ENCODE measurements at places on chromosomes 16 and 17.
A peak's percentile ranks its signal among the peaks of the same experiment; 100 is the strongest.

DNA sequence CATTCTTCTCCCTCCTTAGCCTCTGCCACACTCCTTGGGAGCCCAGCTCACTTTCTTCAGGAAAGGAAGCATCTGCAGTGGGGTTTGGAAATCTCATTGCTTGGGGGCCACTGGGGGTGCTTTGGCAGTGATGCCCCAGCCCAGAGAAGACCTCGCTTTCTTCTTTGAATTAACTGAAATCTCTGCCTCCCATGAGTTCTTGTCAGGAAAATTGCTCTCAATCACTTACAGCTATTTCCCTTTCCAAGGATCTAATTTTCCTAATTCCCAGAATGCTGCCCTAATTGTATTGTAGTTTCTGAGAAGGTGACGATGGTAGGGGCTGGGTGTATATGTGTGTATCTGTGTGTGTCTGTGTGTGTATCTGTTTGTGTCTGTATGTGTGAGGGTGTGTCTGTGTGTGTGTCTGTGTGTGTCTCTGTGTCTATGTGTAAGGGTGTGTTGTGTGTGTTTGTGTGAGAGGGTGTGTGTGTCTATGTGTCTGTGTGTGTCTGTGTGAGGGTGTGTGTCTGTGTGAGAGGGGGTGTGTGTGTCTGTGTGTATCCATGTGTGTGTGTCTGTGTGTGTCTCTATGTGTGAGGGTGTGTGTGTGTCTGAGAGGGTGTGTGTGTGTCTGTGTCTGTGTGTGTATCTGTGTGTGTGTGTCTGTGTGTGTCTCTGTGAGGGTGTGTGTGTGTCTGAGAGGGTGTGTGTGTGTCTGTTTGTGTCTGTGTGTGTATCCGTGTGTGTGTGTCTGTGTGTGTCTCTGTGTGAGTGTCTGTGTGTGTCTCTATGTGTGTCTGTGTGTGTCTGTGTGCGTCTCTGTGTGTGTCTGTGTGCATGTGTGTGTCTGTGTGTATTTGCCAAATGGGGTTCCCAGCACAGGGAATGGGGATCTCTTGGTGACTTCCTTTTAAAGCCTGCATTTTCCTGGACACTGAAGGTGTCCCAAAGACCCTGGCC, 83.5 kb upstream of the DNAJA2 start:
- DNase-seq = no peak

DNA sequence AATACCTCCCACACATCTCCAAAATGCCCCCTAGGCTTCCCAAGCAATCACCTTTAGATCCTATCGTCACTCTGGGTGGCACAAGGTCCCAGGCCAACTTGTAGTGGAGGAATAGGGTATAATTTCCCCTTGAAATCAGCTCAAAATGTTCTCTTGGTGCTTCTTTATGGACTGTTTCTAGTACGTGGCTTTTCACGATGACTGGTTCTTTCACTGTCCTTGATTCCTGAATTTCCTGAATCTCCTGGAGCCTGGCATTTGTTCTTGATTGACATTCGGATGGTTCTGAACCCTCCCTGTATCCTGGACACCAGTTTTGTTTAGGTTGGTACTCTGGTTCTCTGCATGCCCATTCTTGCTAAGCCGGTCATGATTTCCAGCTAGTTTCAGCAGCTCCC, 6.9 kb upstream of the VPS53 start:
- DNase-seq = no peak

- peak; percentile 21 for DNase-seq
Measured at GRCh38 chr17:33639103-33639880, 346.2 kb upstream of the ASIC2 start.

DNA sequence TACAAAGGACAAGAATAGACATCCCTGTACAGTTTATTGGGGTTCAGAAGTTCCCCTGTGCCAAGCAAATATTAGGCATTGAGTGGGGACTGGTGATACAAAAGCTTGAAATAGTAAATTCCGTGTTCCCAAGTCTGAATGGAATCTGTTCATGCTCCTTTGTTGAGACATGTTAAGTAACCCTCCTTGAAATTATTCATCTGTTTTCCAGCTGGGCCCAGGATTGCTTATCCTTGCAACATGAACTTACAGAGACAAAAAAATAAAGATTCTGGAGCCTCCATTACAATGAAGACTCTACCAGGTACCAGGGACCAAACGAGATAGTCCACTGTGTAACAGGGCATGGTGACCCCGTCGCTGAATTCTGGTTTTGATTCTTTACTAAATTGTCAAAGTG, 6.1 kb upstream of the CCL8 start:
- no peak for DNase-seq

GRCh38 chr17:48642059-48642842, 16.1 kb upstream of the HOXB9 start:
- DNase-seq = no peak

DNA sequence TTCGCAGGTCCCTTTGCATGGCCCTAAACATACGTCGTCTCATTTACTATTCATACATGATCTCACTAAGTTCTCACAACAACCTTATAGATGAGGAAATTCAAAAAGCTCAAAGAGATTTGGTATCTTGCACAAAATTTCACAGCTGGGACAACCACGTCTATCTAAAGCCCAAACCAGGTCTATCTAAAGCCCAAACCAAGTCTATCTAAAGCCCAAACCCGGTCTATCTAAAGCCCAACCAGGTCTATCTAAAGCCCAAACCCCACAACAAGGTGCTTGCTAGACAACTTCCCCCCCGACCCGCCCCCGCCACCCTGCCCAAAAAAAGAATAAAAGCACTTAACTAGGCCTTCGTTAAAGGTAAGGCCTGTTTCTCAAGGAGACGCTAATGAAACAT, 174.9 kb downstream of the VPS53 start:
- DNase-seq = no peak

GRCh38 chr16:80663078-80663477, 122.3 kb downstream of the DYNLRB2 start:
- DNase-seq = no peak

GRCh38 chr16:952321-952720, 18.5 kb downstream of the LMF1 start:
- DNase-seq = no peak

- DNase-seq = no peak
Measured at GRCh38 chr17:72754513-72754912, 338.0 kb downstream of the SLC39A11 start.

DNA sequence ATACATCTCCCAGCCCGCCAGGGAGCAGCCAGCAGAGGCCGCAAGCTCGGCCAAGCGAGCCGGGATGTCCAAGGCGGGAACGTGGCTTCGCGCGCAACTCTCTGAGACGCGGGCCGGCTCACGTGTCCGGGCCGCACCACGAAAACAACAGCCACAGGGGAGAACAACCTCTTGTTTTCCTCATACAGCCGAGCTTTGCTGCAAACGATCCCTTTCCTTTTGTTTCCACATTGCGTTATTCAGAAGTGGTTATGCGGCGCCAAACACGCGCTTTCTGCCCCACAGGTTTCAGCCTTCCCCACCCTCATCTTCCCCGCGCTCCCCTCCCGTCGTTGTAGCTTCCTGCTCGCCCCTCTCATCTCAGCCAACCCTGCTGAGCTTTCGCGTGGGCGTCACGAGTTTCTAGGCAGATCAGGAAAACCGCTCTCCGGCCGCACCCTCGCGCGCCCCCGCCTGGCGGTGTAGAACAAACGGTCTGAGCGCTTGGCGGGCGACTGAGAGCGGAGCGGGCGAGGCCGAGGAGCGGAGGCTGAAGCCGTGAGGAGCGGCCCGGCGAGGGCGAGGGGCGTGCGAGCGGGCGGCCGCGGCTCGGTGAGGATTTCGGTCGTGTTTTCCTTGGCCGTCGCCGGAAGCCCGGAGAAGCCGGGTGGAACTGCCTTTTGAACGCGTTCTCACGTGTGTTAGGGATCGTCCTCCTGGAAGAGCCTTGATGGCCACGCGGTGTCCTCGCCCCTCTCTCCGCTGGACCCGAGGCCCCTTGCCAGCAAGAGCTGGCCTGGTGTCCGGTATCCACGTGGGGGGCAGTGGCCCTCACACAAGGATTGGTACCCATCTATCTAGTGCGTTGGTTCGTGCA, 6.6 kb upstream of the SMARCD2 start:
- peak; percentile 97 for DNase-seq

- DNase-seq = no peak
Measured at GRCh38 chr16:57798953-57799599, 3.2 kb downstream of the KIFC3 start.

DNA sequence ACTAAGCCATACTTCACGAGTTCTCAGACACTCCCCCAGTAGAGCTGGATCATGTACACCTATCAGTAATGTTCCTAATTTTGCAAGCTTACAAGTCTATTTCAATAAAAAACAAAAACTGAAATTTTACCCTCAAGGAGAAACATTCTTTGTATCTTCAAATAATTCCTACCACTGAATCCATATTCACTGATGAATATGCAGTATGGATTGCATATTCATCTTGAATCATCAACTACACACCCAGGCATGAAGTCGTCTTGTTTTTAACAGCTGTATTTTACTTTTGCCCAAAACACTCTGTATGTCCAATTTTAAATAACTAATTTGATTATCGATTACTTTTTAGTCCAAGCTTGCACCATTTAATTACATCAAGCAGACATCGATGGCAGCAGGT, 31.8 kb downstream of the ZDHHC7 start:
- no peak for DNase-seq

GRCh38 chr17:51152766-51153209, 571 bp upstream of the NME1 start:
- DNase-seq = peak; percentile 44

DNA sequence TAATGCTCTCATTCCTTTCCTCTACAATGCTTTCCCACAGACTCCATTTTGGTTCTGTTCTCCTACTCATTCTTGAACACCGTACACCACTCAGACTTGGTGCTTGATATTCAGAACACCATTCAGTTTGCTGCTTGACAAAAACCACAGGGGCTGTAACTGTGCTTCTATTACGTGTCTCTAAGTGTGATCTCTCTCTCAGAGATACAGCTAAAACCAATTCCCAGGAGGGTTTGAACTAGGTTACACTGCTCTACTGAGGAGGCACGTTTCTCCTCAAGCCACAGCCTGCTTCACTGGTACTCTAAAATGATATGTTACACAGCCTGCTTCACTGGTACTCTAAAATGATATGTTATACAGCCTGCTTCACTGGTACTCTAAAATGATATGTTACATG, 175.7 kb downstream of the CEP112 start:
- DNase-seq = no peak

GRCh38 chr17:6981426-6981825, 14.4 kb upstream of the ALOX12 start:
- DNase-seq = no peak

DNA sequence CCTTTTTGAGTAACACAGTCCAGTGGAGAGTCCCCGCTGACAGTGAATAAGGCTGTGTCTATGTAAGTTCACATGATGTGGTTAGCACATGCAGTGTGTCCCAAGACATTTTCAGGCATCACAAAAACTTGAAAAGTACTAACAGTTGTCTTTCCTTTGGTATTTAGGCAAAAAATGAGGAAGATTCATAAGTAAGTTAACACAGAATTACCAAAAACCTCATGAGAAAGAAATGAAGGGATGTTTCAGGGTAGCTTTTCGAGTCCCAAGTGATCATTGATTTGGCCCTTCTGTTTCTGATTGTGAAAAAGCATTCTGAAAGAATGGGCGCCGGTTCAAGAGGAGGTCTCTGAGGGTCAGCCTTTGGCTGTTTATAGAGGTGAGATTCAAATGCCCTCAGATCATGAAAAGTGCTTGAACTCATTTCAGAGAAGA, 529 bp upstream of the ASPA start:
- DNase-seq = no peak

GRCh38 chr17:30821871-30822723, 2.4 kb downstream of the CRLF3 start:
- peak; percentile 68 for DNase-seq

DNA sequence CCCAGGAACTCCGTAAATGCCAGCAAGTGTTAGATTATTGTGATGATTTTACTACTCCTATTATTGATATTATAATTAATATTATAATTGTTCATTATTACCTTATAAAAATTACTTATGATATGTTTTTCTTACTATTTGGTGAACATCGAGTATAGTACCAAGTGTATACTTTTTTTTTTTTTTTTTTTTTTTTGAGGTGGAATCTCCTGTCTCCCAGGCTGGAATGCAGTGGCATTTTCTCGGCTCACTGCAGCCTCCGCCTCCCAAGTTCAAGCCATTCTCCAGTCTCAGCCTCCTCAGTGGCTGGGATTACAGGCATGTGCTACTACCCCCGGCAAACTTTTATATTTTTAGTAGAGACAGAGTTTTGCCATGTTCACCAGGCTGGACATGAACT, 347.0 kb downstream of the WWOX start:
- DNase-seq = no peak

DNA sequence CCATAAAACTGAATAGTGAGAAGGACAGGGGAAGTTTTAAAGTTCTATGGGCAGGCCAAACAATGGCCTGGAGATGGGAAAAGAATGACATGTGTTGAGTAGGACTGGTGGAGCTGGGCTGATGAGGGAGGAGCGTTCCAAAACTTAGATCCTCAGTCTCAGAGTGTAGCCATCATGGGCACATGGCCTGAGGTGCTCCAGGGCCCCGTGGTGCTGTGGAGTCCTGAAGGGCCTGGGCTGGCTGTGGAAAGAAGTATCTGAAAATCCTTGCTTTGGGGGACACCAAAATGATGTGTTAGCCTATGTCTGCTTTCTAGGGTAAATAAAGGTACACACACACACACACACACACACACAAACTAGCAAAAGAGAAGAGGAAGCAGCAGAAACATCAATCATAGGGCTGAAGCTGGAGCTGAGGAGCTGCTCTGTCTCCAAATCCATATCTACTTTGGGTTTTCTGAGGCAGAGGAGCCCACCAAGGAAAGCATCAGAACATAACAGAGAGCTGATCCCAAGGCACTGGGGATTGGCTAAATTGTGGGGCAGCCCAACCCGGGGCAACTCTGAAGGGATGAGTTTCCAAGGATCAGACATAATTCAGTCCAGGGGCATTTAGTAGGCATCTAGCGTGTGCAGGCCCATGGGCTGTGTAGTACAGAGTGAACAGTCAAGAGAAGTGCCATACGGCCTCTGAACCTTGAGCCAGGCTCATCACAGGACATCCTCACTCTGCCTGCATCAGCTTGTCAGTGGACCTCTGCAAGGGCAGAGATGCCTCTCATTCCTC, 85.2 kb downstream of the C16orf78 start:
- DNase-seq = no peak

- no peak for DNase-seq
Measured at GRCh38 chr16:1791256-1791942, 2.1 kb downstream of the IGFALS start.

- DNase-seq = no peak
Measured at GRCh38 chr16:4347765-4348509, 3.2 kb downstream of the PAM16 start.

GRCh38 chr17:77319211-77320043, 178.7 kb downstream of the SEC14L1 start:
- peak; percentile 94 for DNase-seq

- no peak for DNase-seq
Measured at GRCh38 chr17:4503283-4504025, 4.8 kb downstream of the SPNS2 start.

GRCh38 chr17:40830085-40830776, 7.8 kb upstream of the KRT10 start:
- no peak for DNase-seq

GRCh38 chr17:48187872-48188608, 80.5 kb downstream of the SNX11 start:
- DNase-seq = no peak

- no peak for DNase-seq
Measured at GRCh38 chr16:66028510-66029216, 337.8 kb upstream of the CDH5 start.

GRCh38 chr17:42212382-42212781, 18.1 kb upstream of the GHDC start:
- no peak for DNase-seq

GRCh38 chr16:24966634-24967033, 48.5 kb downstream of the ARHGAP17 start:
- no peak for DNase-seq

GRCh38 chr16:14369734-14370598, 260.1 kb downstream of the PARN start:
- no peak for DNase-seq

GRCh38 chr16:79301051-79301450, 299.5 kb downstream of the MAF start:
- DNase-seq = no peak
